ENCODE measurements at places on chromosomes 16 and 17. TPM values are rescaled to one million over a fixed set of nuclear protein-coding genes. Genes with fewer than 3 reads are reported as not detected.

AIPL1 gene
- total RNA-seq, result not detected

ABCA6 gene
- total RNA-seq, result 0.53 TPM

HLF gene
- 3.9 TPM for total RNA-seq

- no peak for DNase-seq
- no peak overlapping the region for H3K4me3 ChIP-seq
- peaks cover 13% of the 10 kb centered on the region for H3K4me1 ChIP-seq
- no peak overlapping the region for H3K27ac ChIP-seq
- no peaks in the 10 kb centered on the region for H3K36me3 ChIP-seq
- H3K27me3 ChIP-seq, result no peaks in the 10 kb centered on the region
Observed at GRCh38 chr16:89174877-89175276, 3.3 kb downstream of the CDH15 start.

GRCh38 chr17:82414548-82415281 is 3.4 kb upstream of the HEXD start:
- peak; percentile 72 for DNase-seq
- H3K4me1 ChIP-seq, result peaks cover 25% of the 10 kb centered on the region
- H3K27ac ChIP-seq, result no peak overlapping the region
- no peak overlapping the region for H3K4me3 ChIP-seq
- H3K27me3 ChIP-seq, result no peaks in the 10 kb centered on the region
- no peaks in the 10 kb centered on the region for H3K36me3 ChIP-seq

DNA sequence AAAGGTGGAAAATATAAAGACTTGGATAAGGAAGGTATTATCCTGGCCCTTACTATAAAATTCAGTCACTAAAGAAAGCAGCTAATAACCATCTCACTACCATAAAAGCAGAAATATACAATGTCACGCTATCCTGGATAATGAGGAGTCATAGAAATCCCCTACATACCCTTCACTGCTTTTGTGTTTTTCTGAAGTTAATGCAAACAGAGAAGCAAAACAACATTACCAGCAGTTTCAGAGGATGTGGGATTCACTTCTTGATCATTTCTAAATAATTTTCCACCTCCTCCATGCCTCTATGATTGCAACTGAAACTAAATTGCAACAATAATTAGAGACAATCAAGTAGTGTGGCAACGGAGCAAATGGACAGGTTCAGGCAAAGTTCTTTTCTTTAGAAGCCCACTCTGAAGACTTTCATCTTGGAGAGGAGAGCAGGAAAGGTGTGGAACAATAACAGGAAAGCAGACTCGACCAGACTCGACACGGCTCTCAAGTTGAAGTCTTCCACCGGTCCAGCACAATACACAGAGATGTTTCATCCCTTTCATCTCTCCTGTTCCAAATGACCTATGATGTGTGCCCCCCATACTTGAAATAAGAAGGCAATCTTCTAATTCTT is 10.2 kb downstream of the CYTH1 start:
- H3K27ac ChIP-seq, result peak overlapping the region; percentile 65
- no peaks in the 10 kb centered on the region for H3K27me3 ChIP-seq
- H3K4me3 ChIP-seq, result peak overlapping the region; percentile 4
- no peaks in the 10 kb centered on the region for H3K36me3 ChIP-seq

- H3K4me3 ChIP-seq, result no peak overlapping the region
- no peaks in the 10 kb centered on the region for H3K36me3 ChIP-seq
- H3K27ac ChIP-seq, result no peak overlapping the region
Observed at GRCh38 chr16:12162151-12162985, 185.8 kb downstream of the SNX29 start.

DNA sequence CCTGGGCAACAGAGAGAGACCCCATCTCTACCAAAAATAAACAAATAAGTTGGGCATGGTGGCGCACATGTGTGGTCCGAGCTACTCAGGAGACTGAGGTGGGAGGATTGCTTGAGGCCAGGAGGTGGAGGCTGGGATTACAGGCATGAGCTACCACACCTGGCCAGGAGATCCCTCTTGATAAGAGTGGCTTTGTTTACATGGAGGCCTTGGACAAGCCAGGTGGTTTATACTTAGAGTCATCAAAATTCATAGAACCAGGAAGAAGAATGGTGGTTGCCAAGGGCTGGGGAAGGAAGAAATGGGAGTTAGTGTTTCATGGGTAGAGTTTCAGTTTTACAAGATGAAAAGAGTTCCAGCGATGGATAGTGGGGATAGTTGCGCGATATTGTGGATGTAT is 8.8 kb upstream of the ZFP1 start:
- H3K4me1 ChIP-seq, result peaks cover 5% of the 10 kb centered on the region
- no peaks in the 10 kb centered on the region for H3K27me3 ChIP-seq
- H3K4me3 ChIP-seq, result no peak overlapping the region
- H3K36me3 ChIP-seq, result no peaks in the 10 kb centered on the region

DNA sequence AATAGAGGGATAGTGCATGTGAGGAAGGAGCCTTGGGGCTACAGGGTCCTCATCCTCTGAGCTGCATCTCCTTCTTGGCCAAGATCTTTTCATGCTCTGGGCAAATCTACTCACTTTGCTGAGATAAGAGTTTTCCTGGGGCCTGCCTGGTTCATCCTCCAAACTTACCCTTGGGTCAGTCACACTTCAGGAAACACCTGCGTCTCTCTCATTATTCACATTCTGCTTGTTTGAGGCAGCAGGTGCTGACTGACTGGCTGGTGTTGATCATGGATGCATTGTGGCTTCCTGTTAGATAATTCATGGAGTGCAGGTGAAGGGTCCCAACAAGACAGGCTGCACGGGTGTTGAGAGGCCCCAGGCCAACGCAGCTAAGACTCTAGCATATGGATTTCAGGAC is 162.6 kb downstream of the SALL1 start:
- H3K27me3 ChIP-seq, result no peaks in the 10 kb centered on the region
- H3K27ac ChIP-seq, result no peak overlapping the region
- DNase-seq, result no peak
- H3K4me3 ChIP-seq, result no peak overlapping the region
- H3K36me3 ChIP-seq, result no peaks in the 10 kb centered on the region
- H3K4me1 ChIP-seq, result no peaks in the 10 kb centered on the region

DNA sequence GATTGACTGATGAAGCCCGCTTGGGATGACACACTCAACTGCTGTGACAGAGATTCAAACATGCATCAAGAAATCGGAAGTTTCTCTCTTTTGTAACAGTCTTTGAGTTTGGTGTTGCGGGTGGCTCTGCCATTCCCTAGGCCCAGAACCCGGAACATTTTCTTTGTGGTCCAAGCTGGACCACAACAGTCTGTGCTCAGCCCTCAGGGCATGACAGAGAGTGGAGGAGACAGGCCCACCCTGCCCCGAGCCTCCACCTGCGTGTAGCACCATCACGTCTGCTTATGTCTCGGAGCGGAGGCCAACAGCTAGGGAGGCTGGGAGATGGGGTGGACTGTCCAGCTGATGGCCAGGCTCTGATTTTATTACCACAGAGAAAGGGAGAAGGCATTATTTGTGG is 64.5 kb downstream of the SHISA6 start:
- no peak overlapping the region for H3K27ac ChIP-seq
- no peaks in the 10 kb centered on the region for H3K27me3 ChIP-seq
- no peak overlapping the region for H3K4me3 ChIP-seq
- no peaks in the 10 kb centered on the region for H3K4me1 ChIP-seq

- peak overlapping the region; percentile 70 for H3K27ac ChIP-seq
- H3K4me3 ChIP-seq, result peak overlapping the region; percentile 8
- no peak for DNase-seq
- peaks cover 98% of the 10 kb centered on the region for H3K4me1 ChIP-seq
Observed at GRCh38 chr17:48440669-48441068, 10.7 kb upstream of the SKAP1 start.

- no peak overlapping the region for H3K4me3 ChIP-seq
- H3K4me1 ChIP-seq, result peaks cover 66% of the 10 kb centered on the region
- H3K27me3 ChIP-seq, result no peaks in the 10 kb centered on the region
- H3K36me3 ChIP-seq, result peaks cover 57% of the 10 kb centered on the region
Observed at GRCh38 chr17:80272366-80272765, 11.7 kb downstream of the RNF213 start.

GRCh38 chr16:55184052-55184451 is 140.0 kb upstream of the IRX6 start:
- no peak for DNase-seq
- H3K27ac ChIP-seq, result no peak overlapping the region
- H3K4me3 ChIP-seq, result no peak overlapping the region
- H3K4me1 ChIP-seq, result no peaks in the 10 kb centered on the region
- H3K27me3 ChIP-seq, result no peaks in the 10 kb centered on the region
- H3K36me3 ChIP-seq, result no peaks in the 10 kb centered on the region

DNA sequence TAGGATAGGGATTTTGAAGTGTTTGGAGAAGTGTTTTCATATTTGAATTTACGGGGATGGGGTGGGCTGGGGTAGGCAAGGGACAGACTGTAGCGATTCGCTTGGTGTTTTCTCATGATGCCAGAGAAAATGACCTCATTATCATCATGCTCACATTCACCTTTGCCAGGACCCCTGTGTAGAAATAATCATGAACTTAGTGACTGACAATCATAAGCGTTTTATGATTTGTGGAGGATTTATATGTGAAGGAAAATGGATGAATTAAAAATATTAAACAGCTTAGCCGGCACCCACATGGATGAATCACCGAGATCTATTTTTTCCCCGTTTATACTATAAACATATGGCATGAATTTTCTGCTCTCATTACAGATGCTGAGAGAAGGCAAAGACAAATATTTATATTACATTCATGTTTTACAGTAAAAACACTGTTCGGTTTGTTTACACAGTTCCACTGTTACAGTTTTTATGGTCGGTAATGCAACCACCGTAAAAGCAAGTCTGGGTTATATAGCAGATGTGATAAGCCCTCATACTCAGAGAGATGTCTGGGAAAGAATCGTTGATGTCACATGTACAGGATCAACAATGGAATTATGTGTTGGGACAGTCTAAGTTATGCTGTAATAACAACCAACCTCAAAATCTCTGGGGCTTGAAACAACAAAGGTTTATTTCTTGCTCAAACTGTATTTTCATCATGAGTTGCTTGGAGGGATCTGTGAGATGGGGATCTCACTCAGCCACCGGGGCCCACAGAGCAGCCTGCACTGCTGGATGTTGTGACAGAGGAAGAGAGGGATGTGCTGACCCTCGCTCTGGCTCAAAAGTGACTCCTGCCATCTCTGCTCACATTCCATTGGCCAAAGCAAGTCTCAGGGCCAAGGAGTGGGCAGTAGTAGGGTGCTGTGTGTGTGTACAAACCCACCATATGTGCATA is 85.1 kb downstream of the WWOX start:
- H3K4me1 ChIP-seq, result no peaks in the 10 kb centered on the region
- DNase-seq, result no peak
- H3K36me3 ChIP-seq, result no peaks in the 10 kb centered on the region
- no peak overlapping the region for H3K27ac ChIP-seq
